ENCODE measurements at places on chromosomes 16 and 17. TPM values are rescaled to one million over a fixed set of nuclear protein-coding genes. Genes with fewer than 3 reads are reported as not detected.
A peak's percentile ranks its signal among the peaks of the same experiment; 100 is the strongest.

GRCh38 chr16:75256059-75256571, 4.7 kb upstream of the BCAR1 start:
- peak; percentile 76 for DNase-seq

- no peak for DNase-seq
These were observed 37.4 kb upstream of the LONP2 start for GRCh38 chr16:48206594-48207242.

The SULT1A2 gene
- not detected for total RNA-seq

DNA sequence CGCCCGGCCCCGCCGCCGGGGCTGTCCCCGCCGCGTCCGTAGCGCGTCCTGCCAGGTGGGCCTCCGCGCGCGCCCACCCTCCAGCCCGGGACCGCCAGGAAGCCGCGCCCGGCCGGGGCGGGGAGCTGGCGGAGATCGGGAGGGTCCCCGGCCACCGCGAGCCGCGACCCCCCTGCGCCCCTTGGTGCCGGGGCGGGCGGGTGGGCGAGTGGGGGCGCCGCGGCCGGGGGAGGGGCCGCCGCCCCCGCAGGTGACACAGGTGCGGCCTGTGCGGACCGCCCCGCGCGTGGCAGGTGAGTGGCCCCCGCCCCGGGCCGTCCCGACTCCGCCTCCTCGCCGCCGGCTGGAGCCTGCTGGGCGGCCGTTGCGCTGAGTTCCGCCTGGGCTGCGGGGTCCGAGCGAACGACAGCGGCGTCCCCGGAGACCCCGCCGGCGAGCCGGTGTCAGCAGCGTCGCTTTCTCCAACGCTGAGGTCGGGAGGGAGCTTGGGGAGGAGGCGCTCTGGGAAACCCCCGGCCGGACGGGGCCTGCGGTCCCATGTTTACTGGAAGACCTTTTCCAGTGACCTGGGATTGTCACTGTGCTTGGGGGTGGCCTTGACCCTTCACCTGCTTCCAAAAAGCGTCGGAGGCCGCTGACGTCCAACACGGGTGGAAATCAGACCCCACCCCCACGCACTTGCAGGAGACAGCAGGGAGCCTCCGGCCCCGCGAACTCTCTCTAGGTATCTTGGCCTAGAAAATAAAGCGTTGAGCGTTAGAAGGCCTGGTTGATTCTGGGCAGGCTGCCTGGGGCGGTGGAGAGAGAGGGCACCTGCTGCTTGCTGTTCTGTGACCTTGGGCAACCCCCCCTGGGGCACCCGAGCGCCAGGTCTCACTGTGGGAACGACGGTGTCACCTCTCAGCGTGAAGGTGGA, 542 bp downstream of the KLHL36 start:
- DNase-seq: peak; percentile 40

GRCh38 chr17:53896047-53896446, 73.3 kb downstream of the KIF2B start:
- no peak for DNase-seq

The NLK gene
- total RNA-seq: 17.6 TPM

DNA sequence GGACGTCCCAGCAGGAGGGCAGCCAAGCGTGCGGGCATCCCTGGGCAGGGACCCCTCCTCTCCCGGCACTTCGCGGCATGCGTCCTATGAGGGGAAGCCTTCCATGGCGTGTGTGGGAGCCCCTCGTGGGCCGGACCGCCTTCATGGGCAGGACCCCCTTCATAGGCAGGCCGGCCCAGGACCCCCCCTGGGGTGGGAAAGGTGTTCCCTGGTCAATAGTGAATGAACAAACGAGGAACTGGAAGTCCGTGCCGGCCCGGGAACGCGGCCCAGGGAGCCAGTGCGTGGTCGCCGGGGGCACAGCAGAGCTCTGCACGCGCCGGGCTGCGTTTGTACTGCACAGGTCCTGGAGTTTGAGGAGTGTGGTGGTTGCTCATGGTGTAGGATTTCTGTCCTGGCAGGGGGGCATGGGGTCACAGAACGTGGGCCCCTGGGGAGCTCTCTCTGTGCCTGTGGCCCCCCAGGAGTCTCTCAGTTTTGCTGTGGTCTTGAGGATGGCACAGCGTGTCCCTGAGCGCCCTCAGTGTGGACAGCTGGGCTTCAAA, 13.9 kb downstream of the BAIAP2 start:
- no peak for DNase-seq

GRCh38 chr17:1137465-1137894, 42.3 kb downstream of the ABR start:
- DNase-seq: no peak

The MT1H gene
- total RNA-seq: not detected

GRCh38 chr17:65529040-65529633, 32.3 kb downstream of the AXIN2 start:
- DNase-seq: no peak

GRCh38 chr17:49528966-49529365, 33.9 kb downstream of the NGFR start:
- no peak for DNase-seq

The ADAD2 gene
- not detected for total RNA-seq

GRCh38 chr17:80437532-80437931, 22.6 kb downstream of the ENDOV start:
- no peak for DNase-seq
